ENCODE measurements at places on chromosomes 12 and 14. TPM values are rescaled to one million over a fixed set of nuclear protein-coding genes. Genes with fewer than 3 reads are reported as not detected.

DNA sequence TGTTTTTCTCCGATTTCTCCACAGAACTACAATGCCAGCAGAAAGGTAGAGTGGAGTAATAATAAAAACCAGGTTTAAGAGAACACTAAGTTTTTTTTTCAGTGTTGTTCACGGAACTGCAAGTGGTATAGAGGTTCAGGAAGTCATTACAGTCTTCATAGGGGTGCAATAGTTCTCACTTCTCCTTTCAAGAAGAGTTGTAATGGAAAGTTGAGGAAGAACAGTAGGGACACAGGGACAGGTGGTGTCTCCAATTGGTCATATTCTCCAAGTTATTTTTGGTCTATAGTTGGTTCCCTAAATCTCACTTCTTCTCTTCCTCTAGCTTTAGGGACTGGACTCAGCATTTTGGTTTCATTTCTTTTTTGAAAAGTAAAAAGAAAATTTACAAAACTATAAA lies 894.0 kb downstream of the NRXN3 start:
- DNase-seq, result no peak

GRCh38 chr14:78356391-78356790 lies 186.2 kb downstream of the NRXN3 start:
- DNase-seq, result no peak

KDM5A gene
- total RNA-seq, result 63.5 TPM

PFKM gene
- 48.1 TPM for total RNA-seq
